ENCODE measurements at places on chromosomes 6 and 20. TPM values are rescaled to one million over a fixed set of nuclear protein-coding genes. Genes with fewer than 3 reads are reported as not detected.

The SCUBE3 gene
- total RNA-seq, result 0.03 TPM

The STMND1 gene
- total RNA-seq, result not detected

The RCAN2 gene
- 12.4 TPM for total RNA-seq

GRCh38 chr6:100593522-100593921 is 128.8 kb upstream of the SIM1 start:
- H3K36me3 ChIP-seq, result peaks cover 41% of the 10 kb centered on the region
- H3K4me1 ChIP-seq, result no peaks in the 10 kb centered on the region
- no peak overlapping the region for H3K27ac ChIP-seq

DNA sequence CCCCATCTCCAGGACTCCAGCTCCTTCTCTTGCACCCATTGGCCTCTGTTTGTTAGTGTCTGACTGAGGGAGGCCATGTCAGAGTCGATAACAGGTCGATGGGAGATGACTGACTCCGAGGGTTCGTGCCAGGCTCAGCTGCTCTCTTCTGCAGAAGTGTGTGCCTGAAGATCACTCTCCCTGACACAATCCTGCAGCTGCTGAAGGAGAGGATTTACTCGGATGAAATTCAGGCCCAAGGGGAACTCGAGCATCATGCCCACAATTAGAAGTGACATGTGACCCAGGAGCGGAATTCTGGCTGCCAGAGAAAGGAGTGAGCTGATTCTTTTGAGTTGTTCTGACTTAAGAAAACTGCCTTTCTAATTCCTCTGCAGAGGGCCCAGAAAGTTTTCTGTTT is 318.2 kb downstream of the MAFB start:
- H3K27me3 ChIP-seq, result no peaks in the 10 kb centered on the region
- no peak for DNase-seq

- peaks cover 4% of the 10 kb centered on the region for H3K36me3 ChIP-seq
- no peak overlapping the region for H3K27ac ChIP-seq
- H3K27me3 ChIP-seq, result no peaks in the 10 kb centered on the region
- no peak overlapping the region for H3K4me3 ChIP-seq
These were observed 240.8 kb downstream of the ARHGAP18 start for GRCh38 chr6:129469070-129469662.

DNA sequence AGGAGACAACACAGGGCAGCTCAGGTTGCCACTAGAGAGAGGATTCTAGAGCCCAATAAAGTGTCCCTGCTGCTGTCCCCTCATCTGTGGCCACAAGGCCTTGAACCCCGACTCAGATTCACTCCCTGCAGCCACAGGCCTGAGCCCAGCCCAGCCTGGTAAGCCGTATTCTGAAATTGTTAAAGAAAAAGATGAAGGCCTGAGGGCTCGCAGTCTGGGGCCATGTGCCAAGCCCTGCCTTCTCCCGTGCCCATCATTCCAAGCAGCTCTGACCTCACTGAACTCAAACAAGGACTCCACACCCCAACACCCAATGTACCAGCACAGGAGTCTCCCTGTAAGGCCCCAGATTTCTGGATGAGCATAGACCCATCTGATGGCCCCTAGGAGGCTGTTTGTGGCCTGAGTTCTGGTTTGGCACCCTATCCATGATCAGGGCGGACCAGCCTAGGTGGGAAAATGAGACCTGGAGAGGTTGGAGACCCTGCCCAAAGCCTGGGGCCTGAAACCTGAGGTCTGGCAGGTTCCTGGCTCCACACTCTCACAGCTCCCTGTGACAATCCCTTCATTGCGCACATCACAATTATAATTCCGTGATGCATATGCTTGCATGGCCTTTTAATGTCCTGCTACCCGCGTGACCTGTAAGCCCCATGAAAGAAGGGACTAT is 62.0 kb upstream of the TOP1 start:
- no peak for DNase-seq
- no peaks in the 10 kb centered on the region for H3K4me1 ChIP-seq
- no peaks in the 10 kb centered on the region for H3K27me3 ChIP-seq
- no peak overlapping the region for H3K27ac ChIP-seq
- no peaks in the 10 kb centered on the region for H3K36me3 ChIP-seq

DNA sequence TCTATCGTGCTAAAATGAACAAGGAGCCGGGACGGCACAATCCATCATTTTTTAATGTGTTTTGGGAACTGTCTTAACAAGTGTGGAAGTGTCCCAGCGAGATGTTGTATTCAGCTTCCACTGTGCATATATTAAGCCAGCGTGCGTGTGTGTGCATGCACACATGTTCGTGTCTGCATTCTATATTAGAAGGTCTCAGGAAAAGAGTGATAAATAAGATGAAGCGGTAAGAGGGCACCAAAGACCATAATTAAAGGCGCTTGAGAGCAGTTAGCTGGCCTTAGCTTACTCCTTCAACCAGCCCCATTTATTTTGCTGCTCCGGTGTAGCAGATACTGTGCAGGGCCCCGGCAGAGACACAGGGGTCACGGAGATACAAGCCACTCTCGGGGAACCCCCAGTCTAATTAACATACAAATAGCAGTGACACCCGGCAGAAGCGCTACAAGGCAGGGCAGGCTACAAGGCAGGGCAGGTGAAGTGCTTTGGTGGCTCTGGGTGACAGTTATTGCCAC is 206.5 kb upstream of the RREB1 start:
- no peak for DNase-seq
- H3K27me3 ChIP-seq, result no peaks in the 10 kb centered on the region
- peaks cover 26% of the 10 kb centered on the region for H3K4me1 ChIP-seq
- no peak overlapping the region for H3K4me3 ChIP-seq

- DNase-seq, result no peak
- no peak overlapping the region for H3K4me3 ChIP-seq
- H3K36me3 ChIP-seq, result no peaks in the 10 kb centered on the region
- no peaks in the 10 kb centered on the region for H3K4me1 ChIP-seq
- no peak overlapping the region for H3K27ac ChIP-seq
These were observed 172.8 kb upstream of the ARG1 start for GRCh38 chr6:131400054-131400778.
